ENCODE measurements at places on chromosomes 1 and 21.
A peak's percentile ranks its signal among the peaks of the same experiment; 100 is the strongest.

- DNase-seq: no peak
These were observed 60.8 kb downstream of the LRRN2 start for GRCh38 chr1:204624631-204625216.

DNA sequence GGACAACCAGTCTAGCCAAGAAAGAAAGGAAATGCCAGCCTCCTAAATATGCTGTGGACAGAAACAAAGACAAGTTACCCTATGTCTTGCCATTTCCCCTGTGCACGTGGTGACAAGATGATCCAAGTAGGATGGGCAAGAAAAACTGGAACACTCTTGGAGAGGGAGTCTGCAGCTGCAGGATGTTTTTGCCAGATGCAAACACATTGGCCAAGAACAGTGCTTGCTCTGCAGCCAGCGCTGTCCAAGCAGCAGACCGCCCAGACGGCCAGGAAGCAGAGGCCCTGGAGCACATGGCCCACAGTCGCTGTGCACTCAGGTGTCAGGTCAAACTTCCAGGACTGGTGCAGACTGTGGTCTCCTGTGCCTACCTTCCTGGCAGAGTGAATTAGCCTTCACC, 189.3 kb downstream of the SLC35F3 start:
- DNase-seq: no peak

DNA sequence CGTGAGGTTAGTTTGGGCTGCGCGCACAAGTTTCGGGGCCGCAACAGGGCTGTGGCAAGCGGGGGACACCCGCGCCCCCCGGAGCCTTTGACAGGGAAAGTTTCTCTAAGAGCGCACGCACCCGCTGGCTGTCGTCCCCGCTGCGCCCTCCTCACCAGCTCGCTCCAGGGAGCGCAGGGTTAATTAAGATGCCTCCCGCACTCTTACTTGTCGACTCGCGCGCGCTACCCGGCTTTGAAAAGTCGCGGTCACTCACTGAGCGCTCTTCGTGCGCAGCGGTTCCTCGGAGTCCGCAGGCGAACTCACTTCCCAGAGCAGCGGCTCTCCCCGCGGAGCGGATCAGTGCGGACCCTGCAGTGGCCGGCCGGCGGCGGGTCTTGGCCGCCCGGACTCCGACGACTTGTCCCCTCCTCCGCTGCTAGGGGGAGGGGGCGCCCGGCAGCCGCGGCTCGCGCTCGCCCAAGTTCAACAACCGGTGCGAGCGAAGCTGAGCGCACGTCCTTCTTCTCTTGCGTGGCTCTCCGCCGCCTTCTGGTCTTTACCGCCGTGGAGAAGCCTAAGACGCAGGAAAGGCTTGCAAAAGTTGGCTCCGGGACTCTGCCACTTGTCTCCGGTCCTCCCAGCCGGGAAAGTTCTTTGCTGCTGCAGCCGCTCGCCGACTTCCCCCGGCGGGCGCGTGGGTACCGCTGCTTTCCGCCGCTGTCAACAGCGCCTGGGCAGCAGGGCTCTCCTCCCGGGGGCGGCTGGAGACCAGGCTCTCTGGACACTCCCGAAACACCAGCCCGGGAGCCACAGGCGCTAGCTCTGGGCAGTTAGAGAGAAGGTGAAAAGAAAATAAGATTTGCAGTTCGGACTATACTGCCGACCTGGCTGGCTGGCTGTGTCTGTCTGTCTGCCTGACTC, 506 bp downstream of the JUN start:
- DNase-seq: peak; percentile 93

GRCh38 chr21:45593162-45594022, 50.1 kb upstream of the PCBP3 start:
- no peak for DNase-seq

DNA sequence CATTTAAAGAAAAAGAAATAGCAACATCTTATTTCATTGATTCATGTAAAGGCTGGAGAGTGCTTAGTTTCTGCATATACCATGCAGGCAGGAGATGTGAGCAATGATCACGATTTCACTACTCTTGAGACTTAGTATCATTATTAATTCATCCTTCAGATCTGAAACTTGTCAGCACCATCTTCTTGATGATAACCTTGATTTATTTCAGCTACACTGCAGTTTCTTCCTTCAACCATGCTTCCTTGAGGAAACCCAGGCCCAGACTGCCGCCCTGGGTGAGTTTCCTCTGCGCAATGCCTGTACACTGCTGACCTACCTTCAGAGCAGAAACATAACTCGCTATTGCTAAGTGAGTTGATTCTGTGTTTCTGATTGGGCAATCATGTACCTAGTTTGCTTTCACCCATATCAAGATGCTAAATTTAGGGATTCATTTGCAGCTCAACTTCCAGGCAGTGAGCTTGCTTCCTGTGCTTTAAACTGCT, 13.5 kb upstream of the BCL10 start:
- peak; percentile 52 for DNase-seq

DNA sequence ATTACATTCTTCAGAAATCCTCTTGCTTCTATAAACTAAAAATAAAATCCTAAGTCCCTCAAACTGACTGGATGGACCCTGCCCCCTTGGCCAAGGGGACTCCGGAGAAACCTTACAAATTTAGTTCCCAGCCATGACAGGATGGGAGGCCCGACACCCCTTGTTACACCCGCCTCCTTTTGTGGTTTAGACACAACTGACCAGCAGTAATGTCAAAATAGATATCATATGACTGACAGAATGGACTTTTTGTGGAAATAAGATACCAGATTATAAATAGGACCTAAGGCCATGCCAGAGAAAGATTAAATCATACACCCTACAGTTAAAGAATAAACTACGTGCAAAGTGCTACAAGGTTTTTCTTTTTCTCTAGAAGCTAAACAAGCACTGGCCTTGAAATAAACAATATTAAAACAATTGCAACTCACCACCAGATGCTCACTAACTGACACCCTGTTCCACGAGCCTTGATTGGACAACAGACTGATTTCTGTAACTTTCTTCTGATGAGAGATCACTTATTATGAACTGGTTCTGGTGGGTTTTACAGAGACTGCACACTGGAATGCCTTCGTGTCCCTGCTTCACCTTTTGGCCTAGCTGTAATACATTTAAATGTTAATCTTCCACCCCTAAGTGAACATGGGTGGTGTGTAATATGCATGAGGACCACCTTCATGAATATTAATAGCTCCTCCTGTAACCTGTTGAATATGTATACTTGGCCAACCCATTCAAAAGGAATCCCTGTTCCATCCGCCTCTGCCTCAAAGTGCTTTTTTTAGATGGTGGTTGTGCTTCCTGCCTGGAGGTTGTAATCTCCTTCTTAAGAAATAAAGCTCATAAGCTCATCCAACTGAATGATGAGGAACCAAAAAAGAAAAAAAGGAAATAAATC, 99.6 kb downstream of the ODF2L start:
- no peak for DNase-seq
